ENCODE measurements at places on chromosomes 11 and 22. TPM values are rescaled to one million over a fixed set of nuclear protein-coding genes. Genes with fewer than 3 reads are reported as not detected.

Gene SERPINH1
- 15.3 TPM for total RNA-seq

Gene UBQLNL
- not detected for total RNA-seq

Gene MS4A4A
- total RNA-seq, result not detected

Gene PRG3
- total RNA-seq, result not detected

Gene MS4A3
- total RNA-seq, result not detected

Gene C11orf86
- not detected for total RNA-seq

Gene PITPNB
- total RNA-seq, result 95.8 TPM

Gene KCNK4
- total RNA-seq, result not detected

Gene OR5B21
- 0.30 TPM for total RNA-seq

Gene ZC3H12C
- 0.14 TPM for total RNA-seq

Gene GNAZ
- total RNA-seq, result 0.18 TPM

Gene NFAM1
- 0.05 TPM for total RNA-seq

Gene OR51I1
- not detected for total RNA-seq

Gene MRGPRE
- not detected for total RNA-seq

Gene PVALB
- total RNA-seq, result not detected

Gene OR4X2
- not detected for total RNA-seq

Gene OR56A1
- total RNA-seq, result not detected

Gene TSSK2
- not detected for total RNA-seq

Gene ELMOD1
- not detected for total RNA-seq

Gene KRTAP5-7
- total RNA-seq, result 0.17 TPM

Gene FOLR1
- total RNA-seq, result not detected

Gene SCARF2
- 1.9 TPM for total RNA-seq

Gene GLB1L2
- total RNA-seq, result 2.3 TPM

Gene C11orf91
- total RNA-seq, result not detected

Gene TSPAN32
- 54.7 TPM for total RNA-seq

Gene FGF4
- total RNA-seq, result not detected

Gene B4GAT1
- total RNA-seq, result 9.8 TPM

Gene CTSF
- 4.4 TPM for total RNA-seq

Gene SMTNL1
- not detected for total RNA-seq

Gene NAA40
- 34.8 TPM for total RNA-seq

Gene KLHL22
- 40.4 TPM for total RNA-seq

Gene LMNTD2
- total RNA-seq, result 4.5 TPM

Gene C22orf31
- not detected for total RNA-seq

Gene MYBPC3
- not detected for total RNA-seq

Gene ACRV1
- not detected for total RNA-seq

Gene CASP4
- 166 TPM for total RNA-seq

Gene OR51B2
- total RNA-seq, result not detected

Gene MYRF
- 1.4 TPM for total RNA-seq

Gene CD3G
- total RNA-seq, result 212 TPM

Gene NNMT
- not detected for total RNA-seq

Gene MRGPRF
- not detected for total RNA-seq

Gene KREMEN1
- not detected for total RNA-seq

Gene NRIP3
- total RNA-seq, result 0.53 TPM

Data from activated naive CD4-positive, alpha-beta T cell treated with anti-CD3 and anti-CD28 coated beads, Interleukin-2, amount 10 ng/mL, durations not matched to agents 5 hours and 36 hours (primary cell).